AG04450 (cell line): ENCODE measurements at places on chromosomes 7 and 10. TPM values are rescaled to one million over a fixed set of nuclear protein-coding genes. Genes with fewer than 3 reads are reported as not detected.

UMAD1 gene
- polyA plus RNA-seq, result 16.5 and 22.8 TPM in 2 replicates

DUS4L gene
- polyA plus RNA-seq, result 4.8 and 6.0 TPM in 2 replicates

FAM25A gene
- polyA plus RNA-seq, result not detected in 2 replicates

DNA sequence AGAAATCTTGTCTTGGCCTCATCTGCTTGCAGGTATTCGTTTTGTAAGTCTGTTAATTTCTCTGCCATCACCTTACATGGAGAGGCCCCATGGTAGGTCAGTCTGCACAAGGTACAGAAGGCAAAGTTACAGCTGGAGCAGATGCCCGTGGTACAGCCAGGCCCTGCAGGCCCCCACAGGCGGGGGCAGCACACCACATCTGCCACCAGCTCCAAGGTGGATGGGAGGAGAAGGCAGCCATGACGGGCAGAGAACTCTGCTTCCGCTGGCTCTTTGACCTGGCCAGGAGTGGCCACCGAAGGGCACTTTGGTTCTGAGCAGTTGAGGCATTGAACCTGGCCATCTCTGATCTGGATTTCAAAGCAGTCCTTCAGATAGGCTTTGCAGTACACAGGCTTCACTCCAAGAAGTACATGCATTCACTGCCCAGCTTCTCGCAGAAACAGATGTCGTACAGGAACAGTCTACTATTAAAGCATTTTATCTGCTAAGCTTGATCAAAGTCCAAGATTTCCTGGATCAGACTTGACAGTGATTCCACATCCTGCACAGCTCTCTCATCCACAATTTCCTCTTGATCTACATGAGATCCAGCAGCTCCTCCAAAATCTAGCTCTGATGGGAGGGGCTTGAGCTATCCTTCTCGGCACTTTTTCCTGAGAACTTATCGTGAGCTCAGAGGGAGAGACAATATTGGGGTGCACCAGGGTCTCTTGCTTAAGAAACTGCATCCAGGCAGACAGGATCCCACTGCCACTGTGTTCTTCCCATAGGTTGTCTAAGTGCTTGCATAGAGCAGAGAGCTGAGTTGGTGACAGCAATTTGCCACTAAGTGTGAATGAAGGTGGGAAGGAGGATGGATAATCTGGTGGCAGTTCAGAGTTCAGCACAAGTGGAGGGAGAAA lies 120.7 kb downstream of the TRRAP start:
- no peak for DNase-seq

GRCh38 chr7:12322284-12322902 lies 81.3 kb downstream of the VWDE start:
- DNase-seq, result no peak

- DNase-seq, result no peak
Observed at GRCh38 chr10:78975926-78976325, 92.8 kb upstream of the ZMIZ1 start.

DNA sequence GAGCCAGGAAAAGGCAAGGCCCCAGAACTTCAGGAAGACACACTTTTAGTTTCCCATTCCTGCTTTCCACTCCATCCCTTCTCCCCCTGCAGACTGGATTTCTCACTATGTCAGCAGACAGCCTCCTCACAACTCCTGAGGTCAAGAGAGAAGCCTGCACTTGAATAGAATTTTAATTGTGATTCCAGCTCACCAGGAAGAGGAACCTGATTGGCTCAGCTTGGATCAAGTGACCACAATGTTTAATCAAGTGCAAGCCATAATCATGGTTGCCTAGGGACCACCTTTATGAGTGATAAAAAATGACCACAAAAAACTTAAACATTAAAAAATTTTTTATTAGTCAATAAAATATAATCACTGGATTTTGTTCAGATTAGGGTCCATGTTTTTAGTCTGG lies 244.7 kb upstream of the RHOBTB1 start:
- DNase-seq, result no peak

DNA sequence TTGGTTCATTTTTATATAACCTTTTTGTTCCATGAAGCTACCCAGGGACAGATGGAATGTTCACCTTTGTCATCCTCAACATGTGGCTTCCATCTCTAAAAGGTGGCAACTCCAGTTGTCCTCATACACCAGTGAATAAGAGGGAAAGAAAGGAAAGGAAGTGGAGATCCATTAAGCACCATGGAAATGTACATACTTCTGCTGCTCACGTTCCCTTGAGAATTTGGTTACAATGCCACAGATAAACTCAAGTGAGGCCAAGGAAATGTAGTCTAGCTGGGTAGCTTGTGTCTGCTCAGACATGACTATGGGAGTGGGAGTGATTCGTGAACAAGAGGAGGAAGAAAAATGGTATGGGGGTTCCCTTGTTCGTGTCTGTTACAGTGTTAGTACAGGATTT lies 237.1 kb upstream of the FAM3C start:
- DNase-seq, result no peak

- peak; percentile 93 for DNase-seq
Observed at GRCh38 chr10:110410329-110411046, 87.2 kb upstream of the DUSP5 start.

DNA sequence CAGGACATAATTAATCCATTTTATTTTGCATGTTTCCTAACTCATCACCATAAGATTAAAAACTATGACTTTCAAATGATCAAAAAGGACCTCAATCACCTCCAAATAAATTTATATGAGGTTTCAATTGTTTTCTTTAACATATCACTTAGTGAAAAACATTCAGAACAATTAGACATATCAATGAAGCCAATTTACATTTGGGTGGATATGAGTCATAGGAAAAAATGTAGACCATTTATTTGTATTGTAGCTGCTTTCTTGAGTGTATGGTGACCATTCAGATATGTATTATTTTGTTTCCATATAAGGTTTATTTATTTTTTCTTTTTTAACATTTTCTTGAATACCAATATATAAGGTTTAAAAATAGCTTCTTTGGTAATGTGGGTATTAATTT lies 13.3 kb upstream of the EXOC6 start:
- DNase-seq, result no peak

- DNase-seq, result no peak
Observed at GRCh38 chr10:15868006-15868405, 7.7 kb upstream of the MINDY3 start.

- no peak for DNase-seq
Observed at GRCh38 chr7:152751449-152752141, 8.0 kb upstream of the ACTR3B start.

DNA sequence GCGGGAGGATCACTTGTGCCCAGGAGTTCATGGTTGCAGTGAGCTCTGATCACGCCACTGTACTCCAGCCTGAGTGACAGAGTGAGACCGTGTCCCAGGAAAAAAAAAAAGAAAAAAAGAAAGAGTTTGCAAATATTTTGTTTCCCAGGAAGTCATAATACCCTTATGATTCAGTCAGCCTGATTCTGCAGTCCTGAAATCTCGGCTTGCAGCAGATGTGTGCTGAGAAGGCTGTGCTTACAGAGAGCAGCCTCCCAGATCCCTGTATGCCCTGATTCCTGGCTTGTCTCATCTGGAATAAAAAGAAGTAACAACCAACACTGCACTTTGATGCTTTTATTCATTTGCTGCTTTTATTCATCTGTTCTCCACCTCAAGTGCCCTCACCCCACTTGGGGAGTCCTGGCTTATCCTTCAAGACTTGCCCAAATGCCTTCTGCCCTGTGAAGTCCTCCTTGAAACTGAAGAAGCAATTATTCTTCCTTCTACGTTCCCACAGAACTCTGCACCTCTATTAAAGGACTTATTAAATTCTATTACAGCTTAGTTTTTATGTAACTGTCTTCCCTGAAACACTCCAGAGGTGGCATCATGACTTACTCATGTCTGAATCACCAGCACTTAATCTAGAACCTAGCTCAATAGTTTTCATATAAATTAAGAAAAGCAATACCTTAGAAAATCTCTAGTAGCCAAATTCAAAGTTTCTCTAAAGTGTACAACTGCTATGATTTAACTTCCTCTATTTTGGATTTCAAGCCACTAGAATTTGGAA lies 27.7 kb upstream of the BPGM start:
- no peak for DNase-seq
